ENCODE measurements at places on chromosomes 16 and 17. TPM values are rescaled to one million over a fixed set of nuclear protein-coding genes. Genes with fewer than 3 reads are reported as not detected.

Gene CMTM3
- total RNA-seq = 13.7 TPM

GRCh38 chr17:80460429-80460834 lies 16.0 kb downstream of the NPTX1 start:
- H3K36me3 ChIP-seq = no peaks in the 10 kb centered on the region
- DNase-seq = no peak
- H3K4me3 ChIP-seq = no peak overlapping the region
- H3K27me3 ChIP-seq = no peaks in the 10 kb centered on the region
- H3K27ac ChIP-seq = peak overlapping the region; percentile 40
- peaks cover 54% of the 10 kb centered on the region for H3K4me1 ChIP-seq

Gene MT2A
- 124 TPM for total RNA-seq

DNA sequence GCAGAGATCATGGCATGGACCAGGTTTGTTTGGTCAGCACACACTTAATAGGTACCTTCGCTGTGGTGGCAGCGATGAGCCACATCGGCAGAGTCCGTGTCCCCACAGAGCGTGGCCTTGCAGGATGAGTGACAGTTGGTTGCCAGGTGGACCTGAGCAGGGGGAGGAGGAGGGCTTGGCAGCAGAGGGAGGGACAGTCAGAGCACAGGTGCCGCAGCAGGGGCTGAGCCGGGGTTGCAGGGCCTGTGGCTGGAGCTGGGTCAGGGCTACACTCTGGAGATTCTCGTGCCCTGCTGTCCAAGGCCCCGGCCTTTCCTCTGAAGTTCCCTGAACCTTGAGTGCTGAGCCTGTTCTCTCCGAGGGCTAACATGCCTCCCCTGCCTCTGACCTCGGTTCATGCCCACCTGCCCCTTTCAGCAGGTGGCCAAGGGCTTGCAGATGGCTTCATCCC lies 24.8 kb downstream of the POLR3E start:
- peaks cover 8% of the 10 kb centered on the region for H3K4me1 ChIP-seq
- H3K27me3 ChIP-seq = no peaks in the 10 kb centered on the region
- peaks cover 79% of the 10 kb centered on the region for H3K36me3 ChIP-seq
- H3K27ac ChIP-seq = no peak overlapping the region
- no peak overlapping the region for H3K4me3 ChIP-seq

DNA sequence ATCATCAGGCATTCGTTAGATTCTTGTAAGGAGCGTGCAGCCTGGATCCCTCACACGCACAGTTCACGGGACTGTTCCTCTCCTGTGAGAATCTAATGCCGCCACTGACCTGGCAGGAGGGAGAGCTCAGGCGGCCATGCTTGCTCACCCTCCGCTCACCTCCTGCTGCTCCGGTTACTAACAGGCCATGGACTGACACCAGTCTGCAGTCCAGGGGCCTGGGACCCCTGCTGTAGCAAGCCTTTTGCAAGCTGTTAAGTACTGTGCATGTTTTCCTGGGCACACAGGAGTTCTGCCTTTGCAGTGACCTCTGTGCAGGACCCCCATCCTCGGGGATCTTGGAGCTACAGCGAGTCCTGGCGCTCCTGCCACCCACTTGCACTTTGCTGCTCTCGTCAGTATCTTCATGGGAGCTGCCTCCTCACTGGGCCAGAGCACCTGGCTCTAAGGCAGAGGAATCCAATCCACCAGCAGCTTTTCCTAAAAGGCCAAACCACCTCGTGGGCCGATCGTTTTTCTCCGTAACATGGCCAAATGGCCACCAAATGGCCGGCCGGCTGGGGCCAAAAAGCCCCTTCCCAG lies 230.6 kb downstream of the FOXL1 start:
- H3K27ac ChIP-seq = no peak overlapping the region
- no peak overlapping the region for H3K4me3 ChIP-seq

Gene POLR3E
- 39.9 TPM for total RNA-seq

DNA sequence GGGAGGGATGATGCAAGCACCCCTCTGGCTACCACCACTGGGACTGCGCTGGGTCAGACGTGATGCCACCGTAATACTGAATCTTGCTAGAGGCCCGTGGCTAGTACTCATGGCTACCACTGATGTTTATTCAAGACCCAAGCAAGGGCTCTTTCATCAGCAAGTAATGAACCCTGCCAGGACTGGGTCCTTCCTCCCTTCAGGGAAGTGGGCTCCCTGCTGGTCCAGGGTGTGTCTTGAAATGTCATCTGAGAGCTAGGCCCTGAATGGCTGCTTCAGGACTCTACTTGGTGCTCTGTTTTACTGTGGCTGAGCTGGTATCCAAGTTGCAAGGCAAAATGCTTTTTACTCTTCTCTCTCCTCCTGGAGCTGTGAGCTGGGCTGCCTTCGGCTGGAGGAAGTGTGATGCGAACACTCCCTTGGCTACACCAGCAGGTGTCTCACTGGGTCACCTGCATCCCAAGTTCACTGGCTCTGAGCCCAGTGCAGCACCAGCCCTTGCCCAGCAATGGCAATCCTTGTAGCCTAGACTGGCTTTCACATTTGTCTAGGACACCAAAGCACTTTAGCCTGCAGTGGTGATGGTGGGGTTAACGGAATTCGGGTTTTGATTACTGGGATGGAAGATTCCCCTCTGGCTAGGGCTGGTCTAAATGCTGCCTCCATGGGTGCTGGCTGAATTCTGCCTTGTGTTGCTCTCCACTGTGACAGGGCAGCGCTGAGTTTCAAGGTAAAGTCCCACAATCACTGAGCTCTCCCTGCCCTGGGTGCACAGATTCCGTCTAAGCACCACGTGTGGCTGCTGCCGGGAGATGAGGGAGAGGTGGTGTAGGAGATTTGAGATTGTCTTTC lies 98.6 kb downstream of the USP22 start:
- no peak overlapping the region for H3K4me3 ChIP-seq
- H3K4me1 ChIP-seq = no peaks in the 10 kb centered on the region
- no peaks in the 10 kb centered on the region for H3K27me3 ChIP-seq
- H3K27ac ChIP-seq = no peak overlapping the region
- DNase-seq = no peak

DNA sequence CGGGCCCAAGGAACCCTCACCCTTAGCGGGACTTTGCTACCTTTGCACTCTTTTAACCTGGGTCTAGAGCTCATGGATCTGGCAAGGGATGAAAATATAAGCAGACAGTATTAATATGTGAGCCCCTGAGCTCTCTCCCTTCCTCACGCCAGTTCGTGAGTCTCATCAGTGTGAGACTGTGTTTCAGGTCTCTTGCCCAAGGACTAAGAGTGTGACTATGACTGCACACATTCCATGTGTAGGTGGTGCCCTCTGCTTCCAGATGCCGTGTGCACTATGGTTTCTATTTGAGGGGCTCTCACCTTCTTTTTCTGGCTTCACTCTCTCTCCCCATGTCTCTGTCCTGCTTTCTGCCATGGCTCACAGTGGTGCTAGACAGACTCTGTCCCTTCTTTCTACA lies 40.5 kb downstream of the DHRS7B start:
- H3K36me3 ChIP-seq = peaks cover 1% of the 10 kb centered on the region
- H3K4me3 ChIP-seq = peak overlapping the region; percentile 17
- H3K4me1 ChIP-seq = peaks cover 69% of the 10 kb centered on the region
- no peak for DNase-seq

Gene GOSR1
- total RNA-seq = 30.6 TPM

Gene TUBB3
- total RNA-seq = 12.2 TPM

DNA sequence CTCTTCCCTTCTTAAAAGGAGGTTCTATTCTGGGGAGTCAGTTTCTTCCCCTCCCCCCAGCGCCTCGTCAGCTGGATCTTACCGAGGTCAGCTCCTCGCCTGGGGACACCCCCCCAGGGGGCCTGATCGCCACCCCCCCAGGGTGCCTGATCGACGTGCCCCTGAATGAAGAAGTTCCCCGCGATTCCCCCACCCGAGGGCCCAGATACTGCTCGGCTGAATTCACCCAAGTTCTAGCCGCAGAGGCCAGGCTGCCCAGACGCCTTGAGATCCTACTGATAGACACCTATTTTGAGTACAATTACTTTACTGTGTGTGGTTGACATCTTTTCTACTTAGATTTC lies 1.4 kb downstream of the RAB11FIP3 start:
- peak overlapping the region; percentile 92 for H3K27ac ChIP-seq
- H3K36me3 ChIP-seq = peaks cover 4% of the 10 kb centered on the region
- no peaks in the 10 kb centered on the region for H3K27me3 ChIP-seq
- H3K4me1 ChIP-seq = peaks cover 67% of the 10 kb centered on the region

DNA sequence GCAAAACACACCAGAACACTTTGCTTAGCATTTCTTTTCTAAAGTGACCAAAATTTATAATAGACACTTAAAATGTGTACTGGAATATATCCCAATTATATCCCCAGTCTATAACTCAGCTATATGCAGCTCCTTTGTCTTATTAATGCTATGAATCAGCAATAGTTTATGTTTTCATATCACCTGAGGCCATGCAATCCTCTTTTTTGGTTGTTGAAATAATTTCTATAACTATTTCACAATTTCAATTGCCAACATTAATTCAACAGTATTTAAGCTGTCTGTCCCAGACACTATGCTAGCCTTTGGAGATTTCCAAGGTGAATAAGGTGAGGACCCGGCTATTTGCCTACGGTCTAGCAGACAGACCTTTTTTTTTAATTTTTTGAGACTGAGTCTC lies 17.2 kb upstream of the BMERB1 start:
- no peaks in the 10 kb centered on the region for H3K27me3 ChIP-seq
- DNase-seq = no peak
- no peaks in the 10 kb centered on the region for H3K4me1 ChIP-seq
- H3K36me3 ChIP-seq = no peaks in the 10 kb centered on the region
- H3K27ac ChIP-seq = no peak overlapping the region
- no peak overlapping the region for H3K4me3 ChIP-seq

Gene ABCA9
- 19.8 TPM for total RNA-seq
